ENCODE measurements at places on chromosomes 13 and 19.

GRCh38 chr13:106503272-106503671, 32.2 kb downstream of the EFNB2 start:
- DNase-seq: no peak

DNA sequence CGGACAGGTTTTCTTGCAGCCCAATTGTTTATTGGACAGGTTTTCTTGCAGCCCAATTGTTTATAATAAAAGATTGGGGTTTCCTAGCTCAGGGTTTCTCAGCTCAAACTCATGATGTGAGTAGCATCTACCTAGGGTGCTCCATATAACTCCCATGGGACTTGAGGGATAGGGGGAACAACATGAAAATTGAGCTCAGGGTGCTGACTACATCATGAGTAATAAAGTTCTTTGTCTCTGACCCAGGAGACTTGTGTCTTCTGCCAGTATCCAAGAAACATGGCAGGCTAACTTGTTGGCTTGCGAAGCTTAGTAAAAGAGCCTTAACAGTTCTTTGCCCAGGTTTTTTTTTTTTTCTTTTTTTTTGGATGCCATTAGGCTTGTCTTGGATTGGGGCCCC, 59.2 kb upstream of the MYCBP2 start:
- no peak for DNase-seq

DNA sequence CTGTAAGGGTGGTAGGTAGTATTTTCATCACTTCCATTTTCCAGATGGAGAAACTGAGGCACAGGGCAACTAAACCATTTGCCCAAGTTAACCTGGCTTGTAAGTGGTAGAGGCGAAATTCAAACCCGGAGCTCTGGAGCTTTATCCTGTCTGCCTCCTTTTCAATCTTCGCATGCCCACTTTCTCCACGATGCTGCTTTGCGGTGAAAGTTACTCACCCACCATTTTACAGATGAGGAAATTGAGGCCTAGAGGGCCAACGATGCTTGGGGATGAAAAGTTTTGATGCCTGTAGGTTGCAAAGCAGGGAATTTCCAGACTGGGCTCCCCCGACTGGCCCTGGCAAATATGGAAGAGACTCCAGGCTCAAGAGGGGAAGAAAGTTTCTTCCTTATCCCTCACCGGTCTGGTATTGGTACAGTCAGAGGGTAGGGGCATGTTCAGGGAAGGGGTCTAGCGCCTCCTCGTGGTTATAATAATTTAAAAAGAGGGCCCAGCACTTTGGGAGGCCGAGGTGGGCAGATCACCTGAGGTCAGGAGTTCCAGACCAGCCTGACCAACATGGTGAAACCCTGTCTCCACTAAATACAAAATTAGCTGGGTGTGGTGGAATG, 1.9 kb upstream of the SH2D3A start:
- no peak for DNase-seq

GRCh38 chr13:80454245-80454644, 113.3 kb upstream of the SPRY2 start:
- DNase-seq: no peak

DNA sequence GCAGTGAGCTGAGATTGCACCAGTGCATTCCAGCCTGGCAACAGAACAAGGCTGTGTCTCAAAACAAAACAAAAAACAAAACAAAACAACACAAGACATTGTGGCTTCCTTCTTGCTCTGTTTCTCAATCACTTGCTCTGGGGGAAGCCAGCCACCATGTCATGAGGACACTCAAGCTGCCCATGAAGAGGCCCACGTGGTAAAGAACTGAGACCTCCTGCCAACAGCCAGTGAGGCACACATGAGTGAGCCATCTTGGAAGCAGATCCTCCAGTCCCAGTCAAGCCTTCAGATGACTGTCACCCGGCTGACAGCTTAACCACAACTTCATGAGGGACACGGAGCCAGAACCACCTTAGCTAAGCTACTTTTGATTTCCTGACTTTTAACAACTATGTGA, 25.2 kb downstream of the CPT1C start:
- DNase-seq: no peak

DNA sequence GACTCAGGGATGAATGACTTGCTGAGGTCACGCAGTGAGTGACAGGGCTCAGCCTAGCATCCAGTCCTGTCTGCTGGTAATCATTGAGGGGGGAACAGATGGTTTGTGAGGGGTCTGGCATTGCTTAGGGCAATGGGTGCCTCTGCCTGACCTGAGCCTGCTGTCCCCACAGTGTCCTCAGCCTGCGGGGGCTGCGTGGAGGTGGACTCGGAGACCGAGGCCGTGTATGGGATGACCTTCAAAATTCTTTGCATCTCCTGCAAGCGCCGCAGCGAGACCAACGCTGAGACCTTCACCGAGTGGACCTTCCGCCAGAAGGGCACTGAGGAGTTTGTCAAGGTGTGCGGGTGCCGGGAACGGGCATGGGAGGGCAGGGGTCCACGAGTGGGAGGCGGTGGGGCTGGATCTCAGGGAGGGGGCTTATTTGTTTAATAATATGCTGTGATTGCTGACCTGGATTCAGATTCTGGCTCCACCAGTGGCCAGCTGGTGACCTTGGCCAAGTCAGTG, 2.1 kb downstream of the SCN1B start:
- DNase-seq: no peak

GRCh38 chr13:48398450-48399095, 14.3 kb downstream of the LPAR6 start:
- no peak for DNase-seq

- no peak for DNase-seq
Observed at GRCh38 chr19:54364775-54365257, at the start of gene LAIR1. TSS of gene LAIR1 (minus strand) at chr19:54364931. CDS start at chr19:54364804, 127 bp downstream.

- no peak for DNase-seq
Observed at GRCh38 chr19:6925801-6926751, 38.7 kb downstream of the ADGRE1 start.

GRCh38 chr13:98237331-98237730, 60.3 kb upstream of the RNF113B start:
- DNase-seq: no peak

Data from cortex of kidney (tissue), 1 donor.